Thoracic aorta (tissue), 2 donors: ENCODE measurements at places on chromosomes 1 and 21. TPM values are rescaled to one million over a fixed set of nuclear protein-coding genes. Genes with fewer than 3 reads are reported as not detected.

Gene PPM1J
- 2.3 TPM for total RNA-seq

Gene CORT
- total RNA-seq, result not detected

Gene SPRR2F
- not detected for total RNA-seq

Gene HEATR1
- total RNA-seq, result 15.6 TPM

Gene AMPD1
- total RNA-seq, result 0.41 TPM

Gene C1orf210
- not detected for total RNA-seq

Gene FAM167B
- total RNA-seq, result 0.78 TPM

DNA sequence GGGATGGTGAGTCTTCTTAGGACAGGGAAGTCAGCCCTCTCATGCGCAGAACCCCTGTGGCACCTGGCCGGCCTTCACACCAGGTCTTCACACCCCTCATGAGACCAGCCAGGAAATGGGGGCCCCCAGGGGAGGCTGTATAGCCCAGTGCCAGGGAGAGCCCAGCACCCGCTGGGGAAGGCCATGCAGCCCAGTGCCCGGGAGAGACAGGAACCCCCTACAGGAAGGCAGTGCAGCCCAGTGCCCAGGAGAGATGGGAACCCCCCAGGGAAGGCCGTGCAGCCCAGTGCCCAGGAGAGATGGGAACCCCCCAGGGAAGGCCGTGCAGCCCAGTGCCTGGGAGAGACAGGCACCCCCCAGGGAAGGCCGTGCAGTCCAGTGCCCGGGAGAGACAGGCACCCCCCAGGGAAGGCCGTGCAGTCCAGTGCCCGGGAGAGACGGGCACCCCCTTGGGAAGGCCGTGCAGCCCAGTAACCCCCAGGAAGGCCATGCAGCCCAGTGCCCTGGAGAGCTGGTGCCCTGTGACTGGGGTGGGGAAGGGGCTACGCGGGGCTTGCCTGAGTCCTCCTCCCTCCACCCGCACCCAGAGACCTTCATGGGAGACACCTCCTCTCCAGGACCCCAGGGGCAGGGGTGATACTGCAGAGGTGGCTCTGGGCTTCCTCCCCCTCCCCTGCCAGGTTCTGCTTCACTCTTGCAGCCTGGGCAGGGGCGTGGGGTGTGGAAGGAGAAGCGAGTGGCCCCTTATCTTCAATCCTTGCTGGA, 110.5 kb upstream of the COL6A1 start:
- peaks cover 4% of the 10 kb centered on the region for H3K4me1 ChIP-seq
- no peaks in the 10 kb centered on the region for H3K36me3 ChIP-seq
- DNase-seq, result no peak
- H3K27ac ChIP-seq, result no peak overlapping the region
- no peaks in the 10 kb centered on the region for H3K27me3 ChIP-seq
- no peak overlapping the region for H3K4me3 ChIP-seq

DNA sequence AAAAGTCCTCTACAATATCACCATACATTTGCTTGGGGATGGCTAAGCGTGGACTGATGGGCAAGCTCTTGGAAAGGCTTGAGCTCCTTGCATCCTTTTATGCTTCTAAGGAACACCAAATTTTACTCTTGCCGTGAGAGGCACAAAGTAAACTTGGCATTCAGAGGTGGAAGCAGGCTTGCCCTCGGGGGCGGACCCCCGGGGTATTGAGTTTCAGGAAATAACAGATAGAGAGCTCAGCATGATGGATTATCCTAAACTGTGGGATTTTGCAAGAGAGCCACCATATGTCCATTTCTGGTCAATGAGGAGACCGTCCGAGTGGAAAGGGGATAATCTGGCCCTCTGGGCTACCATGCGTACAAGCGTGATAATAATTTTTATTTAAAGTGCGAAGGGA, 14.0 kb downstream of the IFI16 start:
- no peak overlapping the region for H3K4me3 ChIP-seq
- H3K27ac ChIP-seq, result no peak overlapping the region
- H3K4me1 ChIP-seq, result peaks cover 10% of the 10 kb centered on the region

DNA sequence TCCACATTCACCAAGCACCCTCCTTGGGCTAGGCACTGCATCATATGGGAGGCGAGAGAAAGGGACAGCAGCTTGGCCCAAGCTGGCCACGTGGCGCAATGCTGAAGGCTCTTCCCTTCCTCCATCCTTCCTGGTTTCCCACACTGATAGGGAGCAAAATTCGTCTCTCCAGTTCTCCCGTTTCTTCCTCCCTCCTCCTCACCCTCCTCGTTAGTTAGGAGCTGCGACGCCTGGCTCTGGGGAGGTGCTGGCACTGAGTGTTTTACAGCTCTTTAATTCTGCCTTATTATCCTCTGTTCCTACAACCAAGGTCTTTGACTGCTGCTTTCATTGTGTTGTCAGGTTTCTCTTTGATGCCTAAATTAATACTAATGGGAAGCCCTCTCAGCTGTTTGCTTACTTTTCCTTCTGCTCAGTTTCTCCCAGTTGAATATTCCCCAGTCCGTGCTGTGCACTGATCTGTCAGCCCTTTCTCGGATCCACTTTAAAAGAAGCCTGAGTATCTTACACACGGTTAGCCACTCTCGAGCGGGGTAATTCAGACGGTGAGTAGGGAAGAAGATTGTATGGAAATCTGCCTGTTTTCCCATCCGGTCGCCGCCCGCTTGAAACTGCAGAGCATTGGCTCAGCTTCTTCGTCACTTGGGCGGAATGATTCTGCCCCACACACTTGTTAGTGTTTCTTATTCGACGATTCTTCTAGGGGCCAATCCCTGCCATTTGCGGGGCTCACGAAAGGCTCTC, 56.2 kb upstream of the SMYD2 start:
- peak overlapping the region; percentile 61 for H3K4me3 ChIP-seq
- H3K27me3 ChIP-seq, result no peaks in the 10 kb centered on the region
- no peaks in the 10 kb centered on the region for H3K36me3 ChIP-seq
- H3K27ac ChIP-seq, result no peak overlapping the region
- H3K4me1 ChIP-seq, result no peaks in the 10 kb centered on the region
- no peak for DNase-seq

DNA sequence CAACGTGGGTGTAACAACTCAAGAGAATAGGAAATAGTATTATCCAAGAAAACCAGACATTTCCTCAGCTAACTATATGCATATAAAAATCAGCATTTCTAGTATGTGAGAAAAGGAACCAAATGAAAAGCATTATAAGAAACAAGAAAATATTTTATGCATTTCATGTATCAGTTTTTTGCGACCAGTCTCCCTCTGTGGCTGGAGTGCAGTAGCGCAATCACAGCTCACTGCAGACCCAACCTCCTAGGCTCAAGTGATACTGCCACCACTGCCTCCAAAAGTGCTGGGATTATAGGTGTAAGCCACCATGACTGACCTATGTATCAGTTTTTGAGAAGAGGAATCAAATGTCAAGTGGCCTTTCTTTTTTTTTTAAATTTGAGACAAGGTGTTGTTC, 31.0 kb downstream of the SLC16A1 start:
- H3K27ac ChIP-seq, result no peak overlapping the region
- DNase-seq, result no peak
- no peak overlapping the region for H3K4me3 ChIP-seq
- peaks cover 13% of the 10 kb centered on the region for H3K36me3 ChIP-seq

DNA sequence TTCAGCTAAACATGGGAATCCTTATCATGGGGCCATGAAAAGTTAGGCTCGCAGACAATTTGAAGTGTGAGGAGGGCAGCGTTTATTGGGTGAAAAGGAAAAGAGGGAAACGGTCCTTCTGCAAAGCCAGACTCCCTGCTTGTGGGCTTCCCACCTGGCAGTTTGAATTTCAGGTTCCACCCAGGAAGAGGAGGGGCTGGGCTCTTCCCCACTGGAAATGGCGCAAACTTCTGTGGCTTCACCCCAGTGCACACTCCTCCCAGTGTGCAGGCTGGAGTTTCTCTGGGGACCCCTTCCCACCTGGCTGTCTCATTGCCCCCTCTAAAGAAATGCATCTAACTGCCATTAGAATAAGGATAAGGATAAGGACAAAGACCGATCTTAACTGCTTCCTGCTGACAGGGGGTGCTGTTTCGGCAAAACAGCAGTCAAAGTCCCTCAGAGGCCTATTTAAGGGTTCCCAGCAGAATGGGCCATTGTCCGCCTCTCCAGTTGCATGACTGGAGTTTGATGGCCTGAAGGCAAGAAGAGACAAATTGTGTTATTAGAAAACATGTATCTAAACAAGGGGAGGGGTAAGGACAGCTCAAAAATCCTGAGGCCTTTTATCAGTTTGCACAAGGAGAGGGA, 20.4 kb downstream of the AIM2 start:
- no peak for DNase-seq
- no peaks in the 10 kb centered on the region for H3K27me3 ChIP-seq
- H3K27ac ChIP-seq, result no peak overlapping the region
- peaks cover 7% of the 10 kb centered on the region for H3K36me3 ChIP-seq
- H3K4me3 ChIP-seq, result no peak overlapping the region

- peaks cover 14% of the 10 kb centered on the region for H3K36me3 ChIP-seq
- H3K4me3 ChIP-seq, result no peak overlapping the region
- no peak for DNase-seq
- no peaks in the 10 kb centered on the region for H3K4me1 ChIP-seq
- H3K27me3 ChIP-seq, result no peaks in the 10 kb centered on the region
Observed at GRCh38 chr1:111707906-111708305, 31.3 kb downstream of the INKA2 start.

GRCh38 chr21:45862543-45863207, 118.9 kb upstream of the COL6A1 start:
- no peak overlapping the region for H3K27ac ChIP-seq
- no peaks in the 10 kb centered on the region for H3K36me3 ChIP-seq
- no peaks in the 10 kb centered on the region for H3K27me3 ChIP-seq
- no peak for DNase-seq
- no peak overlapping the region for H3K4me3 ChIP-seq

DNA sequence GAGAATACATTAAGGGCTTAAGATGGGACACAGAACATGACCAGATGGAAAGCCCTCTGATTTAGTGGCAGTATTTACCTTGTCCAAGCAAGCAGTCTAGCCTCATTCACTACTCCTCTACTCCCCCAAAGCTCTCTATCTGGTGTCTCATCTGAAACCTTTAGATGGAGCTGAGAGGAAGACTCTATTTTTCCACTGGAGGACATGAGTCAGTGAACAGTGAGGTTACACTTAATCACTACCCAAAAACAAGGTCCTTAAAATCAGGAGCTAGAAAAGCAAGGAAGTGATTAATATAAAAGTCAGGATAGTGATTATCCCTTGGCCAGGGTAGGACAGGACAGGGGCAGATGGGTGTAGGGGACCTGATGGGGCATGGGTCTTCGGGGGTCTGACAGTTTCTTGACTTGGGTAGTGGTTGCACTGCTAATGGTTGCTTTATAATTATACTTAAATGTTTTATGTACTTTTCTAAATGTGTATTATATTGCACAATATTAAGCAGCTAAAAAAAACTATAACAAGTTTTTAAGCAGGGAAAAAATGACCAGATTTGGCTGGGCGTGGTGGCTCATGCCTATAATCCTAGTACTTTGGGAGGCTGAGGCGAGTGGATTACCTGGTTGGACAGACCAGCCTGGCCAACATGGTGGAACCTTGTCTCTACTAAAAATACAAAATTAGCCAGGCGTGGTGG, 3.0 kb downstream of the PTPN22 start:
- no peak overlapping the region for H3K27ac ChIP-seq
- H3K27me3 ChIP-seq, result no peaks in the 10 kb centered on the region
- no peaks in the 10 kb centered on the region for H3K4me1 ChIP-seq
- DNase-seq, result no peak
- H3K4me3 ChIP-seq, result no peak overlapping the region

GRCh38 chr1:85756864-85757263, 48.6 kb upstream of the ZNHIT6 start:
- H3K27ac ChIP-seq, result no peak overlapping the region
- no peaks in the 10 kb centered on the region for H3K36me3 ChIP-seq
- H3K4me1 ChIP-seq, result no peaks in the 10 kb centered on the region

- DNase-seq, result no peak
- no peaks in the 10 kb centered on the region for H3K36me3 ChIP-seq
- H3K27me3 ChIP-seq, result no peaks in the 10 kb centered on the region
- peak overlapping the region; percentile 80 for H3K4me3 ChIP-seq
Observed at GRCh38 chr21:32728848-32729247, 1.0 kb upstream of the SYNJ1 start.

- H3K4me3 ChIP-seq, result no peak overlapping the region
- no peaks in the 10 kb centered on the region for H3K27me3 ChIP-seq
- no peaks in the 10 kb centered on the region for H3K4me1 ChIP-seq
- H3K36me3 ChIP-seq, result no peaks in the 10 kb centered on the region
- H3K27ac ChIP-seq, result no peak overlapping the region
- DNase-seq, result no peak
Observed at GRCh38 chr21:43277481-43278351, 108.9 kb downstream of the CRYAA start.

DNA sequence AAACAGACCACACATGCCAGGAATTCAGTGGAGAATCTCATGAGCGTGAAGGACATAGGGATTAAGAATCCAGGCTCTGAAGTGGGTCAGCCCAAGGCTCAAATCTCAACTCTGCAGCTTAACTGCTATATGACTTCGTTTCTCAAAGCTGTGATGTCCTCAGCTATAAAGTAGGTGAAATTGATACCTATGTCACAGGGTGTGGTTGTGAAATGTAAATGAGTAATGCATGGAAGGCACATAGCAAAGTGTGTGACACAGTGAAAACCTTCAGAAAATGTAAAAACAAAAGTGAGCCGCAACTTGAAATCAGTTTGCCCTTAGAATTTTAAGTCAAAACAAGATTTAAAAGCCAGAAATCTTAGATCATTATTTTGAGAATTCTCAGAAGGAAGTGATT, 145.7 kb upstream of the PRMT6 start:
- no peak overlapping the region for H3K4me3 ChIP-seq
- H3K4me1 ChIP-seq, result no peaks in the 10 kb centered on the region
- no peaks in the 10 kb centered on the region for H3K36me3 ChIP-seq
- H3K27me3 ChIP-seq, result no peaks in the 10 kb centered on the region
- DNase-seq, result no peak

GRCh38 chr1:88118176-88118845, 565.8 kb upstream of the PKN2 start:
- no peak for DNase-seq
- H3K4me3 ChIP-seq, result no peak overlapping the region
- no peaks in the 10 kb centered on the region for H3K27me3 ChIP-seq
- no peaks in the 10 kb centered on the region for H3K36me3 ChIP-seq
- no peaks in the 10 kb centered on the region for H3K4me1 ChIP-seq

GRCh38 chr1:47608296-47608875, 170.5 kb downstream of the FOXD2 start:
- H3K27ac ChIP-seq, result no peak overlapping the region
- H3K27me3 ChIP-seq, result no peaks in the 10 kb centered on the region
- no peaks in the 10 kb centered on the region for H3K36me3 ChIP-seq
- no peaks in the 10 kb centered on the region for H3K4me1 ChIP-seq
- no peak for DNase-seq
- no peak overlapping the region for H3K4me3 ChIP-seq

DNA sequence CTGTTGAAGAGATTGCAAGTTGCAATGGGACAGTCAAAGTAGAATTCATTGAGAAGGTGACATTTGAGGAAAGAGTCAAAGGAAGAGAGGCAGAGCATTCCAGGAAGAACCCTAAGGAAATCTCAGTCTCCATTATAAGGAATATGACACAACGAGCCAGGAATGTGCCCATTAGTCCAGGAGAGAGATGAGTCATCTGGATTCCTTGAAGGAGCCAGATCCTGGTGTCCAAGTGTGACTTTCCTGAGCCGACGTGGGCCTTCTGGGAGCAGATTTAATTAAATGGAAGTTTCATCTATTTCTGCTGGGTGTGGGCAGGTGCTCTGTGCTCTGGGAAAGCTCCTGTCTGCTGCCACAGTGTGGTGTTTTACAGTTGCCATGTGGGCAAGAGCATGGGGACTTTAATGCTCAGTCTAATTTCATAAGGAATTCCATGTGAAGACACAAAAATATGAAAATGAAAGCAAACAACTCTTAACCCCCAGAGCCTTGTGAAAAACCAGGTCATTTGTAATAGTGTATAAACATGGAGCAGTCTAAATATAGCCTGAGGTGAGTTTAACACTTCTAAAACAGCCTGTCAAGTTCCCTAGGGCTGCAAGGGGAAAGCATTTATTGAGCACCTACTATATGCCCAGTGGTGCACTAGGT, 111.4 kb upstream of the ARTN start:
- peaks cover 15% of the 10 kb centered on the region for H3K4me1 ChIP-seq
- H3K4me3 ChIP-seq, result peak overlapping the region; percentile 49
- H3K27ac ChIP-seq, result peak overlapping the region; percentile 43
- H3K27me3 ChIP-seq, result no peaks in the 10 kb centered on the region
